ENCODE measurements at places on chromosomes 16 and 17.

DNA sequence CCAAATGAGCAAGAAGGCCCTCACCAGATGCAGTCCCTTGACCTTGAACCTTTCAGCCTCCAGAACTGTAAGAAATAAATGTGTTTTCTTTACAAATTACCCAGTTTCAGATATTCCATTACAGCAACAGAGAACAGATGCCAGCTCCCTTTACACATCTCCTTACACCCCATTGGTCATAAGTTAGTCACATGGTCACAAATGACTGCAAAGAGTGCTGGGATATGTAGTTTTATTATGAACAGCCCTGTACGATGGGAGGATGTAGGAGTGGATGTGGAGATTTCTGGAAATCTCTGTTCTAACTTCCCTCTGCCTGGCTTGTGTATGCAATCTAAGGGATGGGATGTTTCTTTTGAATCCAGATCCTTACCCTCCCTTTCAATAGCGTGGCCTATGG lies 13.3 kb upstream of the RPL38 start:
- DNase-seq = peak; percentile 70

DNA sequence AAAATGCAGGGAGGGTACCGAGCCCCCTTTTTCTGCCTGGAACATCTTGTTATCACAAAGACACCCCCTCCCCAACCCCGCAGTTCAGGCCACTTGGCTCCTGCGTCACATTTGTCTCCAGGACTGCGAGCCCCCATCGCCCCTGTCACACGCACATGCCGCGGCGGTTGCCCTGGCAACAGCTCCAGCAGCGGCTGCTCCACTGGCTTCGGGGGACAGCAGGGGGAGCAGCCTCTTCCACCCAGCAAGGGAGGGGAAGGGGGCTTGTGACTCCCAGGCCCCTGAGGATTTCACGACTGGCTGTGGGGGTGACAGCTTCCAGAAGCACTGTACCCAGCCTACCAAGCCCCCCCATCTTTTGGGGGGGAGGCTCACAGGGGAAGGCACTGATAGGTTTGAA lies 2.6 kb downstream of the BAIAP3 start:
- DNase-seq = no peak

- no peak for DNase-seq
These were observed 6.4 kb upstream of the CEP20 start for GRCh38 chr16:15894571-15895374.

GRCh38 chr17:32917081-32917480 lies 10.9 kb upstream of the TMEM98 start:
- DNase-seq = no peak

GRCh38 chr17:33888455-33888854 lies 366.6 kb upstream of the CCL2 start:
- no peak for DNase-seq

DNA sequence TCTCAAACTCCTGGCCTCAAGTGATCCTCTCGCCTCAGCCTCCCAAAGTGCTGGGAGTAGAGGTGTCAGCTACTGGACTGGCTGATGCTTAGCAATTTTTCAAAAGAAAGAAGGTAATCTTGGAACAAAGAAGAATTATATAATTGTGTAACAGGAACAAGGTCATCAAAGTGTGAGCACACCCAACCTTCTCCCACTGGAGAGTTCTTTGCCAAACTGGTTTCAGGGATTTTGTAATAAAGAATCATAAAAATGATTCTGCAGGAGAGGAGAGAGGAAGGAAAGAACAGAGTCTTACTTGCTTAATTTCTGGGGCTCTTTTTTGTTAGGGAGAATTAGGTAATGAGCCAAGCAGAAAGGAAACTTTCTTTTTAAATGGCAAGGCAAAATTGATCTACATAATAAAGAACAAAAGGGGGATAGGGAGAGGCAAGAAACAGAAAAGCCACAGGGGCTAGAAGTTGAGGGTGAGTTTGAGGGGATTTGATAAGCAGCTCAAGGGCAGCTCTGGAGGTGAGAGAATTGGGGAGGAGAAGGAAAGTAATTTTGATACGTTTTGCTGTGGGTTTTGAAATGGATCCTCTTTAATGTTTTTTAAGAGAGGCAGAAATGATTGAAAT lies 21.3 kb downstream of the CHD9NB start:
- DNase-seq = no peak

- peak; percentile 48 for DNase-seq
These were observed 18.4 kb upstream of the MRPS23 start for GRCh38 chr17:57868007-57868909.

DNA sequence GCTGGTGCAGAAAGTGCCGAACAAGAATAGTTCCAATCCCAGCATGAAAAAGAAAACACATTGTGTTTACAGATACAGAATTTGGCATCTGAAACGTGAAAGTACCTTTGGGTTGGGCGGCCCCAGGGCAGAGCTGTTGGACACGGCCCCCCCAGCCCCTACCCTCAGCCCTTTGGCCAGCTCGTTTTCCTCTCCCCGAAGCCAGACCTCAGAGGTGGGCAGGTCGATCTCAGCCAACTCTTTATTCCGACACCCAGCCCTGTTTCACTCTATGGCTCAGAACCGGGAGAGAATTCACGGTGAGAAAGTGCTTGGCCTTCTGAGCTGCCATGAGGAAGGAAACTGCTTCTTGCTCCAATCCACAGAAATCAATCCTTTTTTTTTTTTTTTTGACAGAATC lies 11.3 kb downstream of the NTN1 start:
- no peak for DNase-seq

DNA sequence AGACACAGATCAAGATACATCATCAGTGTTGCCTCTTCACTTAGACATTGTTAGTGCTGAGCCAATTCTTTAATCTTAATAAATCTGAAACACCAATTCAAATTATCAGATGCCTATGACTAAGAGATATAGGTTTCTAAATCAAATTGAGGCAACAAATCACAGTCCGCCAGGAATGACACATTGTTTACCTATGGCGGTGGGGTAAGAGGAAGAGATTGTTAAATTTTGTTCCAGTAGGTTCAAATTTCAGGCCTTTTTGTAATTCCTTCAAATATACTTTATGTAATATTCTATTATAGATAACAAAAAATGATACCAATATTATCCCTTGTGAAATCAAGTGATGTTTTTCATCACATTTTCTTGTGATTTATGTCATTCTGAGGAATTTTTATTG lies 145.9 kb downstream of the CDH8 start:
- no peak for DNase-seq

DNA sequence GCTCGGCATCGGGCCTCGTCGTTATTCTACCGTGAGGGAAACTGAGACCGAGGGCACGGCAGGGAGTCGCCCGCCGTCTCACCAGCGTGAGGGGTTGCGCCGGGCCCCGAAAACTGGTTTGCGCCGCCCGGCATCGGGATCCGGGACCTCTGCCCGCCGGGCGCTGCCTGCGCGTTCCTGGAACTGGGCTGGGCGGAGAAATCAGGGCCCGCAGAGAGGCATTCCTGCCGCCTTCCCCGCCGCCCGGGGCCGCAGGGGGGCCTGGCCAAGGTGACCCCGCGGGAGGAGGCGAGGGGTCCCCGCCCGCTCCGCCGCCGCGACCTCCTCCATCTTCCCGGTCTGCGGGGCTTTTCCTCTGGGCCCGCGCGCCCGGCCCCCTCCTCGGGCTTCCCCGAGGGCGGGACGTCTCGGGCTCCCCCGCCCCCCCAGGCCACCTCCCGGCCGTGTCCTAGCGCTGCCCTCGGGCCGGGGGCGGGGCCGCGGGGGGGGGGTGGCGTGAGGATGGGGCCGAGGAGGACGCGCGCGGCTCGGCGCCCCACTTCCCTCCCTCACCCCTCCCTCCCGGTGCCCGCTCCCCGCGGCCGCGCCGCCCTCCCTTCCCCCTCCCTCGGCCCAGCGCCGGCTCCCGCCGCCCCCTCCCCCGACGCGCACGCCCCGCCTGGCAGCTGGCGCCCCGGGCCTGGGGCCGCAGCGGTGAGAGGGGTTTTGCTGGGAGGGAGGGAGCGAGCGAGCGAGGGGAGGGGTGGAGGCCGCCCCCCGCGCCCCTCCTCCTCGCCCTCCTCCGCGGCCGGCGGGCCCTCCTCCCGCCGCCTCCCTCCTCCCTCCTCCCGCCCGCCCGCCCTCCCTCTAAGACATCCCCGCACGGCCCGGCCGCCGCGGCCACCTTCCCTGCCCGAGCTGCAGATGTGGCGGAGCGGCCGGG lies at the start of gene GLIS2:
GLIS2 (plus strand) TSS at position 882 of the 922 bp plus-strand sequence. CDS start 16,214 bp downstream, outside the sequence.
- DNase-seq = peak; percentile 74

- no peak for DNase-seq
These were observed 130.0 kb downstream of the KCNJ12 start for GRCh38 chr17:21505819-21506815.

GRCh38 chr16:56755038-56755437 lies 25.1 kb downstream of the NUP93 start:
- no peak for DNase-seq

GRCh38 chr16:23788685-23789084 lies 33.9 kb downstream of the CHP2 start:
- no peak for DNase-seq

GRCh38 chr17:31878703-31879073 lies 19.6 kb upstream of the COPRS start:
- no peak for DNase-seq

- DNase-seq = no peak
These were observed 2.0 kb upstream of the KRT24 start for GRCh38 chr17:40705584-40705983.

DNA sequence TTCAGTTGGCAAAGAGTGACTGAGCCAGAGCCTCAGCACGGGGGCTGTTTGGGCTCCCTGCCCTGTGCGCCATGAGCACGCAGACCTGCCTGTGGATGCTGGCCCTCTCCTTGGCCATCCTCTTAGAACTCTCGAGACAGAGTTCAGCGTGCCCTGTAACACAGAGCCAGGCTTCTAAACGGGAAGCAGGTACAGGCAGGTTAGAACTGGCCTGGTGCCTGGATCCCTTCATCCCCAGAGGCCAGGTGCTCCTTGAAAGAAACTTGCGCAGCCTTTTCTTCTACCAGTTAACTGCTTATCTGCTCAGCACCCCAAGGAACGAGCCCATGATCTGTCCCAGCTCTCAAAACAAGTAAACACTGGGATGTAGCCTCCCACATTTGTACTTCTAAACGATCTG lies 6.9 kb downstream of the CCNF start:
- DNase-seq = no peak

- no peak for DNase-seq
These were observed 67.4 kb downstream of the PRKCA start for GRCh38 chr17:66369830-66370229.

DNA sequence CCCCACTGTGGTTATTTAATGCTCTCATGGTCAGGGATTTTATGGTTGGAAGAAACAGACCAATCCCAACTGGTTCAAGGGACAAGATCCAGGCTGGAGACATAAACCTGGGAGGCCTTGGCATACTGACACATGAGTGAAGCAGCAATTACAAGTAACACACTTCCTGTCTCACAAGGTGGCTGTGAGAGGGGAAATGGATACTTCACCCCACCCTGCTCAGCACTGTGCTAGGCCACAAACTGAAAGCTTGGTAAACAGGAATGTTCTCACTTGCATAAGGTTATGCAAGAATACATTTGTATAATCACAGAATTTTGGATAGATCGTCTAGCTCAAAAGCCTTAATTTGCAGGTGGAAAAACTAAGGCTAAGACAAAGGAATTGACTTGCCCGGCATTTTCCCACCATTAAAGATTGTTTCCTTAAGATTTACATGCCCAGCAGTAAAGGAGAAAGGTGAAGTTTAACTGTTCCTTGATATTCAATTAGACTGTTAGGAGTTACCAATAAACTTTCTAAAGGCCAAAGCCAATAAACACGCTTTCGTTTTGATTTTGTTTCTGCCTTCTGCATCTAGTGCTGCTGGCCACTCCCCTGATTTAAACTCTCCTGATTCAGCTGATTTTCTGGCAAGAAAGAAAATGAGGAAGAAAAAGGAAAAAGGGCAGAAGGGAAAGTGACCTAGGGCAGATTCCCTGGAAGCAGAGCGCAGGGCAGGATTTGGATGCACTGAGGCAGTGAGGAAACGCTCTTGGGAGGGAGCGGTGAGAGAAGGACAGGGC lies 215.6 kb upstream of the CDH5 start:
- DNase-seq = no peak

DNA sequence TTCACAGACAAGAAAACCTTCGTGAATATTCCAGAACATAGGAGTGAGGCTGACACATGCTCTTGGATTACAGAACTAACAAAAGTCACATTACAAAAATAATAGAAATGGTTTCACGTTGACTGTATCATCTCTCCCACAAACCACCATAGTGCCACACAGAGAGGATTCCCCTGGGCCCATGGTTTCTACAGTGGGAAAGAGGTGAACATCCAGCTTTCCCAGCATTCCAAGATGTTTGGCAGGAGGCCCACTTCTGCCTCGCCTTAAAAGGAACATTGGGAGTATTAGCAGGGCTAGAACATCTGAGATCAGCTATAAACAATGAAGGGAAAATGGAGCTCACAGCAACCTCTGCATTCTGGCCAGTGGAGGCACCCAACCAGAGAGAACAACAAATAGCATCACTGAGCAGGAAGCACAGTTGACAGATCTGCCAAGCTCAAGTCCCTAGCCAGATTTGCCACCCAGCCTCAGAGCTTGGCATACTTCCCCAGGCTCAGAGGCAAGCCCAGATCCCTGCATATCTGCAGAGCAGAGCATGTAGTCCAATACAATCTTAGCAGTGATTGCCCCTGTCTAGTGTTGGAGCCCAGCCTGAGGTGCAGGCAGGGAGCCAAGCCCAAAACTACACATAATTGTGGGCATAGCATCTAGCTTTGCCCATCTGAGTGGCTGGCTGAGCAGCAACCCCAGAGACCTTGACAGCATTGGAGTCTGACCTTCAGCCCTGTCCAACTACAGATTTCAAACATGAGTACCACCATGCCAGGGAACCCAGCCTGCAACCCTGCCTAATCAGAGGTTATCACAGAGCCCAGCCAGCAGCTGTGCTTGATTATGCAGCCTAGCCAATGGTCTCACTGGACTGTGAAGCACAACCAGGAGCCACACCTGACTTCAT lies 260.4 kb downstream of the CEP112 start:
- no peak for DNase-seq

GRCh38 chr16:3999479-4000325 lies 116.5 kb downstream of the ADCY9 start:
- peak; percentile 50 for DNase-seq

DNA sequence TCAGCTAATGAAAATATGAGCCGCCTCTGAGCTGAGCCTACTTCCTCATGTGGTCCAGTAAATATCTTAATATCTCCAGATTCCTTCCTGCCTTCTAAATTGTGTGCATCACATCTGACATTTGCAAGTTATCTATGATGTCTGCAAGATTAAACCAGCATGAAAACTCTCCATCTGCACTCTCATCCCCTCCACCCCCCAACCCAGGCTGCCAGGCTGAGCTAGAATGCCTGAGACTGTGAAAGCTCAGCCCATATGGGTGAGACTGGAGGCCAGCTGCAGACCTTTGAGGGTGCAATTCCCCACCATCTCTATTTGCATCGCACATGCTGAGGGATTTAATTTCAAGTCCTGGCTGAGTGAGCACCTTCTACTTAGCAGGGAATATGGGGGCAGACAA lies 82.8 kb downstream of the ASIC2 start:
- no peak for DNase-seq

- no peak for DNase-seq
These were observed 79.5 kb downstream of the RTN4RL1 start for GRCh38 chr17:1945621-1946020.

DNA sequence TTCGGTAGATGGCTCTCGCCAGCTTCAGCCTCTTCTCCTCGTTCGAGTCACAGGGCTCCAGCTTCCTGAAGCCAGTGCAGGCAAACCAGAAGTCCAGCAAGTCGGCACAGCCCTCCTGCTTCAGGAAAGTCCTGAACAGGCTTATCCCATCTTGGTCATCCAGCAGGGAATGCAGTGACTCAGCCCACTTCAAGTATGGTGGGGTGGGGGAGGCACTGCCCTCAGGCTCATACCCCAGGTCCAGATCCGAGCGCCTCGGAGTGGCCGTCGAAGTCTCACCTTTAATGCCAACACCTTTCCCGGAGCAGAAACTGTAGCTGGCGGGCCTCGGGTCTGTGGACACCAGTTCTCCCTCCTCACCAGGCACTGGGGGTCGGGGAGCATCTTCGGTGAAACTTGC lies 5.9 kb downstream of the AXIN1 start:
- DNase-seq = no peak
